Activated CD8-positive, alpha-beta T cell treated with anti-CD3 and anti-CD28 coated beads for 36 hours (primary cell): ENCODE measurements at places on chromosomes 4 and X. TPM values are rescaled to one million over a fixed set of nuclear protein-coding genes. Genes with fewer than 3 reads are reported as not detected.

- no peak overlapping the region for H3K27ac ChIP-seq
- H3K4me1 ChIP-seq = no peaks in the 10 kb centered on the region
- H3K36me3 ChIP-seq = no peaks in the 10 kb centered on the region
- no peak for DNase-seq
- no peak overlapping the region for H3K4me3 ChIP-seq
- H3K27me3 ChIP-seq = no peaks in the 10 kb centered on the region
Observed at GRCh38 chrX:94850811-94851210, 1176.8 kb downstream of the FAM133A start.

GRCh38 chr4:81786063-81786763 lies 314.5 kb upstream of the RASGEF1B start:
- no peak for DNase-seq
- no peaks in the 10 kb centered on the region for H3K36me3 ChIP-seq
- H3K4me3 ChIP-seq = no peak overlapping the region

DNA sequence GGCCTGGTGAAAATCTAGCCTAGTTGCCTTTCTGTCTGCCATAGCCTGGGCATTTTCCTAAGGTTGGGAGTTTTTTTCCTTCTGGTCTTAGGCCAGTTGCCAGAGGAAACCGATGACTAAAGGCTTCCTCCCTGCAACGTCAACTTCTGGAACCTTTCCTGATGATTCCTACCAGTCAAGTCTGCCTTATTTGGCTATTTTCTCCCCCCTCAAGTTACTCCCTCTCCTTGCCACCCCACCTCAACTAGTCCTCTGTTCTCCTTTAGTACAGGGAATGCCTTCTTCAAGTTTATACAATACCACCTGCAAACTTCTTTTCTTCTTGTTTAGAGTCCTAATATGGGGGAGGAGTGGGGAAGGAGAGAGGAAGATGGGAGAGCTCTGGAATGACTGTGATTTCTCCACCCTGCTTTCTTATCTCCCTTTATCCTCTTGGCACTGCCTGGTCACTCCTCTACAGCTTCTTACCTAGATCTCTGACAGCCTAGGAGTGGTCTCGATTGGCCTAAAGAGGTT lies 10.6 kb downstream of the MSN start:
- H3K4me3 ChIP-seq = peak overlapping the region; percentile 21
- peak overlapping the region; percentile 84 for H3K27ac ChIP-seq
- no peak for DNase-seq
- H3K4me1 ChIP-seq = peaks cover 75% of the 10 kb centered on the region
- no peaks in the 10 kb centered on the region for H3K27me3 ChIP-seq
- H3K36me3 ChIP-seq = peaks cover 67% of the 10 kb centered on the region

DNA sequence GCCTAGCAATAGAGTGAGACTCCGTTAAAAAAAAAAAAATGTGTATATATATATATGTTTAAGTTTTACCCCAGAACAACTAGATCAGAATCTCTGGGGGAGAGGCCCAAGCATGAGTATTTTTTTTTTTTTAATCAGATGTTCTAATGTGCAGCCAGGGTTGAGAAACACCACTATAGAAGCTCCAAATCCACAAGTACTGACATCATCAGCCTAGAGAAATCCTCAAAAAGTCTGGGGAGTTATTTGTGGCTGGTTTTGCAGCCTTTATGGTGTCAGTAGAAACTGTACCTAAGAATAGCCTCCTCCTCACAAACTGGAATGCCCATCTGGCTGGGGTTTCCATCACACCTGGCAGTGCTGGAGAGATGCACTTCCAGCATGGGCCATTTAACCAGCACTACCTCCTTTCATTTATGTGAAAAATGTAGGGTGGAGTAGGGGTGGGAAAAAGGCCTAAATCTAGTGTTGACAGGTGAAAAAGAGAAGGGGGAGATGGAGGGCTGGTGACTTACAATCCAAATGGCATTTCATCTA lies 93.5 kb downstream of the CBLL2 start:
- no peaks in the 10 kb centered on the region for H3K36me3 ChIP-seq
- no peaks in the 10 kb centered on the region for H3K4me1 ChIP-seq
- no peak overlapping the region for H3K4me3 ChIP-seq
- H3K27ac ChIP-seq = no peak overlapping the region
- H3K27me3 ChIP-seq = no peaks in the 10 kb centered on the region

DNA sequence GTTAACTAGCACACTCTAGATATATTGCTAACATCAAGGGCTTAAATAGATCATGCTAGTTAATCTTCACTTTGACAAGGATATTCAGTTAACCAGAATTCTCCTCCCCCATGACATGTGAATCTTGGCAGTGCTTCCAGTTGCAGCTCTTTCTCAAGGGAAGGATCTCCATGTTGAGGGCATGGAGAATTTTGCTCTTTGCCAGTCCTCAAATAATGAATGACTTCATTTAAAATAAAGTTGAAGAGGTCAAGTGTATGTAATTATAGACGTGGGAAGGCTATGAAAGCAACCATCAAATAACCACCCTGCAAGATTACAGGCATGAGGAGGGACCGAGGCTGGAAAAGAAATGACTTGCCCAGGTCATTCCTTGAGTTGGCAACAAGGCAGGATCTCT lies 87.3 kb upstream of the CPEB2 start:
- no peak for DNase-seq
- no peaks in the 10 kb centered on the region for H3K36me3 ChIP-seq
- H3K4me3 ChIP-seq = no peak overlapping the region
- peaks cover 20% of the 10 kb centered on the region for H3K27me3 ChIP-seq

GRCh38 chr4:184371390-184371787 lies 103.0 kb downstream of the IRF2 start:
- H3K27me3 ChIP-seq = no peaks in the 10 kb centered on the region
- no peak for DNase-seq
- H3K4me3 ChIP-seq = no peak overlapping the region
- H3K27ac ChIP-seq = no peak overlapping the region

DNA sequence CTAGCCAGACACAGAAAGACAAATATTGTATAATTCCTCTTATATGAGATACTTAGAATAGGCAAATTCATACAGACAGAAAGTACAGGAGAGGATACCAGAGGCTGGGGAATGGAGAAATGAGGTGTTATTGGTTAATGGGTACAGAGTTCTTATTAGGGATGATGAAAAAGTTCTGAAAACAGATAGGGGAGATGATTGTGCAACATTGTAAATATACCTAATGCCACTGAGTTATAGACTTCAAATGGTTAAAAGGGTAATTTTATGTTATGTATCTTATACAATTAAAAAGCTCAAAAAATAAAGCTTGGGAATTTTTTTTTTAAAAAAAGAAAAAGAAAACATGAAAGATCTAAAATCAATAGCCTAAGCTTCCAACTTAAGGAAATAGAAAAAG lies 98.8 kb upstream of the TECRL start:
- H3K27me3 ChIP-seq = no peaks in the 10 kb centered on the region
- H3K4me1 ChIP-seq = no peaks in the 10 kb centered on the region
- no peaks in the 10 kb centered on the region for H3K36me3 ChIP-seq
- DNase-seq = no peak

DNA sequence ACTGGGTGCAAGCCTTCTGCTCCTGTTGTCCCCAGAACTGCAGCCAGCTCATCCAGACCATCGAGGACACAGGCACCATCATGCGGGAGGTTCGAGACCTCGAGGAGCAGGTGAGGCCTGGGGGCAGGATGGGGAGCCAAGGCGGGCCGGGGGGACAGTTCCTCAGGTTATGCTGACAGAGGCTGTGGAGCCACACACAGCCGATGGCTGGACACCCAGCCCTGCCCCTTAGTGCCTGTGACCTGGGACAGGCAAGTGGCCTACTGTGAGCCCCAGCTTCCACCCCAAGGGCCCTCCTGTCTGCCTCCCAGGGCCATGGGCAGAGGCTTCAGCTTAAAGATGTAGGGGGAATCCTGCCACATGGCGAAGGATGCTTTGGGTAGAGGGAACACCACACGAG lies 14.3 kb downstream of the CCDC22 start:
- no peak for DNase-seq
- no peaks in the 10 kb centered on the region for H3K27me3 ChIP-seq
- H3K4me3 ChIP-seq = no peak overlapping the region
- H3K4me1 ChIP-seq = peaks cover 7% of the 10 kb centered on the region

- H3K4me3 ChIP-seq = no peak overlapping the region
- no peaks in the 10 kb centered on the region for H3K36me3 ChIP-seq
- no peak for DNase-seq
- H3K27ac ChIP-seq = no peak overlapping the region
- no peaks in the 10 kb centered on the region for H3K27me3 ChIP-seq
Observed at GRCh38 chrX:155747520-155747919, 133.6 kb upstream of the VAMP7 start.

DNA sequence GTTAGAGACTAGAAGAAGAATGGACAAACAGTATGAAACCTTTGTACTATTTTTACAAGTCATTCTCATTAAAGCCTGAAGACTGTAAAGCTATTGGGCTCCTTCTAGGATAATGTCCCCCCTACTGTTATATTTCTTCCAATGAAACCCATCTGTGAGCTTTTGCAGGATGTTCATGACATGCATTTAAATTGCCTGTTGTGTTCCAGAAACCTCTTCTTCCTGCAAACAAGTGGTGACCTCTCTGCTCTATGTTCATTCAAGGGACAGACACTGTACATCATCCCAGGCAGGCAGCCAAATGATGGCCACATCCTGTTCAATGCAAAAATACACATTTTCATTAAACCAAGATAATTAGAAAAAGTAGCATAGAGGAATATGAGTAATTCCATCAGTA lies 128.0 kb downstream of the C4orf33 start:
- H3K4me3 ChIP-seq = no peak overlapping the region
- H3K27ac ChIP-seq = no peak overlapping the region
- H3K4me1 ChIP-seq = no peaks in the 10 kb centered on the region
- H3K36me3 ChIP-seq = no peaks in the 10 kb centered on the region
- peaks cover 2% of the 10 kb centered on the region for H3K27me3 ChIP-seq
- no peak for DNase-seq

- DNase-seq = peak; percentile 89
- peaks cover 31% of the 10 kb centered on the region for H3K36me3 ChIP-seq
- H3K27ac ChIP-seq = peak overlapping the region; percentile 93
- peak overlapping the region; percentile 85 for H3K4me3 ChIP-seq
Observed at GRCh38 chrX:49172280-49172780, 632 bp downstream of the PLP2 start.

- H3K36me3 ChIP-seq = peaks cover 51% of the 10 kb centered on the region
- no peak overlapping the region for H3K4me3 ChIP-seq
- no peak for DNase-seq
Observed at GRCh38 chr4:113496698-113497097, 264.8 kb downstream of the CAMK2D start.

GRCh38 chr4:184200296-184200695 lies 17.4 kb downstream of the ENPP6 start:
- no peaks in the 10 kb centered on the region for H3K36me3 ChIP-seq
- H3K27me3 ChIP-seq = peaks cover 3% of the 10 kb centered on the region
- no peak for DNase-seq
- H3K4me1 ChIP-seq = no peaks in the 10 kb centered on the region
- H3K4me3 ChIP-seq = no peak overlapping the region
- no peak overlapping the region for H3K27ac ChIP-seq

DNA sequence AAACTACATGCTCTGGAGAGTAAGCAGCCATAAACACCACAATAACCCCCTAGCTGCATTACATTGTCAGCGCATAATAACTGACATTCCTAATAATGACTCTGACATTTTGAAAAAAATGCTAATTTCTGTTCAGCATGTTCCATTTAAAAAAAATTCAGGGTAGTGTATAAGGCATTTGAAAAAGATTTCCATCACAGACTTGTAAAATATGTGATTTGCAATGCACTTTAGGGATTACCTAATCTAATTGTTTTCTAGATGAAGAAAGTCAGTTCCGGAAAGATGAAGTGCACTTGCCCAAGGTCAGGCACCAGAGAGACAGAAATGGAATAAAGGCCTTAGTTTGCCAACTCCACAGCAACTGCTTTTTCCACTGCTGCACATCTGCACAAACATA lies 55.3 kb downstream of the FANCB start:
- H3K36me3 ChIP-seq = no peaks in the 10 kb centered on the region
- DNase-seq = no peak
- no peak overlapping the region for H3K27ac ChIP-seq

GRCh38 chrX:110041980-110042379 lies 39.1 kb downstream of the TMEM164 start:
- peaks cover 2% of the 10 kb centered on the region for H3K36me3 ChIP-seq
- DNase-seq = no peak
- no peak overlapping the region for H3K27ac ChIP-seq
- H3K27me3 ChIP-seq = no peaks in the 10 kb centered on the region
- peaks cover 22% of the 10 kb centered on the region for H3K4me1 ChIP-seq
- H3K4me3 ChIP-seq = no peak overlapping the region

GRCh38 chrX:25112156-25112555 lies 96.4 kb upstream of the ARX start:
- no peaks in the 10 kb centered on the region for H3K36me3 ChIP-seq
- H3K27ac ChIP-seq = no peak overlapping the region
- H3K4me1 ChIP-seq = no peaks in the 10 kb centered on the region

DNA sequence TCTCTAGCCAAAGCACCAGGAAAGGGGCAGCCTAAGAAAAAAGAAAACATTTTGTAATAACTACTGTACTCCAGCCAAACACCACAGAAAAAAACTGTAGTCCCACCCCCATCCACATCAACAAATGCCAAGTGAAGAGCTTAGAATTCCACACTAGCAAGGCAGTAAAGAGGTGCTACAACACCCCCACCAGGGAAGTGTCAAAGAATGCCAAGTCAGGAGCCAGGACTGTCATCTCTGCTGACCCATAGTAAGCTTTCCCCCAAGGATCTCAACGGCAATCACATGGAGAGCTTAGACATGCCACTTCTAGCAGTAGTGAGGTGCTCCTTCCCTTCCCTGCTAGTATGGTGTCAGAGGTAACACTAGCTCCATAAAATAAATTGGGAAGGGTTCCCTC lies 34.4 kb upstream of the CCDC160 start:
- no peak overlapping the region for H3K27ac ChIP-seq
- H3K27me3 ChIP-seq = no peaks in the 10 kb centered on the region
- H3K36me3 ChIP-seq = no peaks in the 10 kb centered on the region
- H3K4me3 ChIP-seq = no peak overlapping the region
- no peak for DNase-seq

GRCh38 chr4:24764345-24764744 lies 31.0 kb upstream of the SOD3 start:
- H3K4me1 ChIP-seq = no peaks in the 10 kb centered on the region
- no peak overlapping the region for H3K27ac ChIP-seq
- no peaks in the 10 kb centered on the region for H3K27me3 ChIP-seq
- no peak overlapping the region for H3K4me3 ChIP-seq
- no peaks in the 10 kb centered on the region for H3K36me3 ChIP-seq
- DNase-seq = no peak

GRCh38 chr4:167652267-167652666 lies 418.0 kb upstream of the SPOCK3 start:
- no peaks in the 10 kb centered on the region for H3K36me3 ChIP-seq
- no peaks in the 10 kb centered on the region for H3K4me1 ChIP-seq
- DNase-seq = no peak

GRCh38 chrX:101682723-101683122 lies 23.1 kb upstream of the ARMCX2 start:
- H3K4me3 ChIP-seq = no peak overlapping the region
- no peak for DNase-seq
- no peaks in the 10 kb centered on the region for H3K4me1 ChIP-seq
- peaks cover 3% of the 10 kb centered on the region for H3K27me3 ChIP-seq

- peak overlapping the region; percentile 93 for H3K27ac ChIP-seq
- H3K27me3 ChIP-seq = no peaks in the 10 kb centered on the region
- no peak overlapping the region for H3K4me3 ChIP-seq
- peak; percentile 37 for DNase-seq
- H3K36me3 ChIP-seq = peaks cover 18% of the 10 kb centered on the region
- H3K4me1 ChIP-seq = peaks cover 69% of the 10 kb centered on the region
Observed at GRCh38 chr4:40299811-40300292, 35.3 kb upstream of the CHRNA9 start.

The ENOX2 gene
- total RNA-seq = 9.6 TPM

The DCAF8L1 gene
- not detected for total RNA-seq

The ZNF711 gene
- 1.1 TPM for total RNA-seq

The MAN2B2 gene
- 13.0 TPM for total RNA-seq

The LRP2BP gene
- 1.1 TPM for total RNA-seq

The OTUD6A gene
- total RNA-seq = not detected

The SLC49A3 gene
- total RNA-seq = 0.23 TPM
